ENCODE measurements at places on chromosomes 5 and 9. TPM values are rescaled to one million over a fixed set of nuclear protein-coding genes. Genes with fewer than 3 reads are reported as not detected.

- DNase-seq = no peak
Observed at GRCh38 chr5:180373454-180373853, 20.3 kb upstream of the GFPT2 start.

Gene RNF180
- 5.5 TPM for total RNA-seq

Gene LMX1B
- 5.6 TPM for total RNA-seq

DNA sequence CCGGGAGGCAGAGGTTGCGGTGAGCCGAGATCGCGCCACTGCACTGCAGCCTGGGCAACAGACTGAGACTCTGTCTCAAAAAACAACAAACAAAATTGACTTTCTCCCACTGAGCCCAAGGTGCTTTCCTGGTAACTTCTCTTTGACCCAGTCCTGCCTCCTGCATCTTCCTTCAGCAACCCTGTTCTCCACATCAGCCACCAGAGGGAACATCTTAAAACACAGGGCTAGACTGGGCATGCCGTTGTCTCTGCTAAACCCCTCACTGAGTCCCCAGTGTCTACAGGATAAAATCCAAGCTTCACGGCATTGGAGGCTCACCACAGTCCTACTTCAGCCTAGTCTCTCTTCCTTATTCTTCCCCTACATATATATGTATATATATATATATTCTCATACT, 39.8 kb upstream of the KCNMB1 start:
- DNase-seq = peak; percentile 55

GRCh38 chr9:70574151-70574837, 159.8 kb upstream of the KLF9 start:
- DNase-seq = peak; percentile 51

Gene STKLD1
- total RNA-seq = 1.4 TPM

Gene MUSK
- not detected for total RNA-seq

DNA sequence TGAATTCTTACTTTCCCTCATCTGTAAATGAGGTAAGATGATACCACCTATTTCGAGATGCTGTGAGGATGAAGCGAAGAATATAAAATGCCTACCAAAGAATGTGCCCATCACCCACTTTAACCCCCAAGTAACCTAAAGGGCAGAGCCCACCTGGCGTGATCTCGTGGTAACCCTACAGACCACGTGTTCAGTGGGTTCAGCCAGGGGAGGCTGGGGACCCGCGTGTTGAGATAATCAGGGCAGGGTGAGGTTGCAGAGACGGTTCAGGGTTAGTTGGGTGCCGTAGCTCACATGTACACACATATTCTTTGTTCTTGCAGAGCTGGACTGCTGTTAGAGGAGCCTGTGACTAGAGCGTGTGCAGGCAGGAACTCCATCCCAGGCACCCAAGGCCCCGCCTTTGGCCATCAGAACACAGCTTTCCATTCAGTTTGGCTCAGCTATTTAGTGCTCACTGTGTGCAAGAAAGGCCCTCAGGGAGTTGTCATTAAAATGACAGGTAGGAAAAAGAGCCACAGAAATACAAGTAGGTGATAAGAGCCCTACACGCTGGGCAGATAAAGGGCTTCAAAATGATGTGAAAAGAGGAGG, 56.5 kb upstream of the HAND1 start:
- DNase-seq = peak; percentile 62

Gene FRMPD1
- not detected for total RNA-seq

DNA sequence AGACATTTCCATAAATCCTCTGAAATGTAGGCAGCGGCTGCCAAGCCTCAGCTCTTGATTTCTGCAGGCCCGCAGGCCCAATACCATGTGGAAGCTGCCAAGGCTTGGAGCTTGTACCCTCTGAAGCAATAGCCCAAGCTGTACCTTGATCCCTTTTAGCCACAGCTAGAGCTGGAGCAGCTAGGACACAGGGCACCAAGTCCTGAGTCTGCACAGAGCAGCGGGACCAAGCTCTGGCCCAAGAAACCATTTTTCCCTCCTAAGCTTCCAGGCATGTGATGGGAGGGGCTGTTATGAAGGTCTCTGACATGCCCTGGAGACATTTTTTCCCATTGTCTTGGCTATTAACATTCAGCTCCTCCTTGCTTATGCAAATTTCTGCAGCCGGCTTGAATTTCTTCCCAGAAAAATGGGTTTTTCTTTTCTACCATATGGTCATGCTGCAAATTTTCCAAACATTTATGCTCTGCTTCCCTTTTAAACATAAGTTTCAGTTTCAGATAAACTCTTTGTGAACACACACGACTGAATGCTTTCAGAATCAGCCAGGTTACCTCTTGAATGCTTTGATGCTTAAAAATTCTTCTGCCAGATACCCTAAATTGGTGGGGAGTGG, 14.4 kb upstream of the ZFR start:
- DNase-seq = no peak

Gene CNTNAP3B
- total RNA-seq = 9.0 TPM

Gene PDLIM4
- total RNA-seq = 1.8 TPM

- DNase-seq = no peak
Observed at GRCh38 chr5:172860520-172861443, 26.7 kb downstream of the ERGIC1 start.

DNA sequence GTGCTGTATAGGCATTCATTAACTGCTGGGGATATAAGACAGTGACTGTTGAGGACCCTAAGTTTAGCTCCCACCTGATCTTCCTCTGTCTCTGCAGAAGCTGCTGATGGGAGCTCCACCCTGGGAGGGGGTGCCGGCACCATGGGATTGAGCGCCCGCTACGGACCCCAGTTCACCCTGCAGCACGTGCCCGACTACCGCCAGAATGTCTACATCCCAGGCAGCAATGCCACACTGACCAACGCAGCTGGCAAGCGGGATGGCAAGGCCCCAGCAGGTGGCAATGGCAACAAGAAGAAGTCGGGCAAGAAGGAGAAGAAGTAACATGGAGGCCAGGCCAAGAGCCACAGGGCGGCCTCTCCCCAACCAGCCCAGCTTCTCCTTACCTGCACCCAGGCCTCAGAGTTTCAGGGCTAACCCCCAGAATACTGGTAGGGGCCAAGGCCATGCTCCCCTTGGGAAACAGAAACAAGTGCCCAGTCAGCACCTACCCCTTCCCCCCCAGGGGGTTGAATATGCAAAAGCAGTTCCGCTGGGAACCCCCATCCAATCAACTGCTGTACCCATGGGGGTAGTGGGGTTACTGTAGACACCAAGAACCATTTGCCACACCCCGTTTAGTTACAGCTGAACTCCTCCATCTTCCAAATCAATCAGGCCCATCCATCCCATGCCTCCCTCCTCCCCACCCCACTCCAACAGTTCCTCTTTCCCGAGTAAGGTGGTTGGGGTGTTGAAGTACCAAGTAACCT, 22.1 kb downstream of the PCDHGC5 start:
- DNase-seq = no peak

GRCh38 chr9:128335161-128335560, 5.2 kb upstream of the SLC27A4 start:
- DNase-seq = no peak

DNA sequence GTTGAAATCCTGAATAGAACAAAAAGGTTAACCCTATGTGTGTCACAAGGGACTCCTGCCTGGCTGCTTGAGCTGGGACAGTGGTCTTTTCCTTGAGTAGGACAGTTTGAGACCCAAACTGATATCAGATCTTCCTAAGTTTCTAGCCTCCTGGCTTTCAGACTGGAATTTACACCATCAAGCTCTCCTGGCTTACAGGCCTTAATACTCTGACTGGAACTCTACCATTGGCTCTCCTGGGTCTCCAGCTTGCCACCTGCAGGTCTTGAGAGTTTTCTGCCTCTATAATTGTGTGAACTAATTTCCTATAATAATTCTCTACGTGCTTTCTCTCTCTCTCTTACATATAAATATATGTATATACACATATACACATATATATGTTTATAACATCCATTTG, 112.5 kb downstream of the PRR16 start:
- no peak for DNase-seq

Gene SLC24A2
- not detected for total RNA-seq

Gene ACOT12
- 8.5 TPM for total RNA-seq

Gene PNPLA7
- total RNA-seq = 0.37 TPM

- DNase-seq = peak; percentile 61
Observed at GRCh38 chr5:143648696-143649095, 163.3 kb upstream of the HMHB1 start.

DNA sequence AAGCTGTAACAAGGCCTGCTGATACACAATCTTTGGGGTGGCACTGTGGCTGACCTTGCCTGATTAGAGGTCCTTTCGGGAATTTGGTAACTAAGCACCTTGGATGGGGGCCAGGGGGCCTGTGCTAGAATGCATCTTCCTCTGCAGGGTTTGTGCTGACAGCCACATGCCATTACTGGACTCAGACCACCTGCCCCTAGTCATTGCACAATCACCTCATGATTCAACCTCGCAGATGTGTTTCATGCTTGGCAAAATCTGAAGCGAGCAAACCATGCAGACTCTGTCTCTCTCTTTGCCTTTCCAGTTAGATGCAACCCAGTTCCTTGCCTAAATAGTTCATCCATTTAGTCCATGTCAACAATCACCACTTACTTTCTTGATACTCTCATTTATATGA, 96.5 kb upstream of the ERCC6L2 start:
- DNase-seq = no peak

- DNase-seq = no peak
Observed at GRCh38 chr5:109223531-109223930, 186.2 kb downstream of the PJA2 start.

DNA sequence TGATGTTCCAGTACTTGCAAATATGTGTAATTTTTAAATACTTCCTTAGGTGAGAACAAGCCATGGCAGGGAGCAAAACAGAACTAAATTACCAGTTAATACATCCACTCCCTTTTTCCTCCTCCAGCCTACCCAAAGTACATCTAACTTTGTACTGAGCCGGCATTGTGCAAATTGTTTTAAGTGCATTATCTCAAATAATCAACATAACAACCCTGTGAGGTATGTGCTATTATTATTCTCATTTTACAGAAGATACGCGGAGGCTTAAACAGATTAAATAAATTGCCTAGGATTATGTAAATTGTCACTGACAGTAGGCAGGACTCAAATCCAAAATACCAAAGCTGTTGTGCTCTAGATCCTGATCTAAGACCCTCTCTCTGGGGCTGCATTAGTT, 55.5 kb upstream of the KLF4 start:
- no peak for DNase-seq

DNA sequence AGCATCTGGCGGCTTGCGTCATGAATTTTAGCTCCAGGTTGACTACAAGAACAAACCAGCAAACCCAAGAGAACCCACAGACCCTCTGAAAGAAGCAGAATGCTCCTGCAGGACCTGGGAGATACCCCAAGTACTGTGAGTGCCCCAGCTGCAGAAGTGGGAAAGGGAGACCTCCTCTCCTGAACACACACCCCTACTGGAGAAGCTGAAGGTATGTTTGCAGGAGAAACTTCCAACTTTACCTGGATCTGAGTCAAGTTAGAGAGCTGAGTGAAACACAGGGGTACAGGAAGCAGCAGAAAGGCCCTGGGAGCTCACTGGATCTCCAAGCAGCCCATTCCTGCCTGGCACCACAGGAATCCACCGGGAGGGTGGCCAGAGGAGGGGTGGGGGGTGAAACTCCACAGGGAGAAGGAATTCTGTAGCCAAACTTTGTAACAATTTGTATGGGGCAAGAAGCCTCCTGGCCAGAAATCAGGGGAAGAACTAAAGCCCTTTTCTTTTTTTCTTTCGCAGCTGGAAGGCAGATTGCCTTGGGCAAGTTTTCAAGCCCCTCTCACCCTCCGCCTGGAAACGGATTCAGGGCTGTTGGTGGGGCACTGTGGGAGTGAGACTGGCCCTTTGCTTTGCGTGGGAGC, 576.2 kb downstream of the BNC2 start:
- no peak for DNase-seq

- peak; percentile 67 for DNase-seq
Observed at GRCh38 chr5:14628346-14628745, 36.2 kb upstream of the OTULIN start.

DNA sequence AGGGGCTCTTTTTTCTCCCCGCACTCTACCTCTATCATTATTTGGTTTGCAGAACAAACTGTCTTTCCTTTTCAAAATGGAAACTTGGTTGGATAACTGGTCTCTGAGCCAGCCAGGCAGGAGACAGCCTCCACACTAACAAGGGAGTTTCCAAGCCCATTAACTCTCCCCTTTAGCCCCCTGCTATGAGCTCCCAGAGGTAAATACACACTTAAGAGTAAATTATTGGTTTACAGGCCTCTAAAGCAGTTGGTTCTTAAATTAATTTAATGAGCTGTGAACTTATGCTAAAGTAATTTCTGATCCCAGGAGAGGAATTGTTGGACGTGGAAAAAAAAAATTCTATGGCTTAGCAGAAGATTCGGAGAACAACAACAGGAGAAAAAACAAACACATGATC, 30.3 kb downstream of the EPB41L4A start:
- DNase-seq = no peak

- no peak for DNase-seq
Observed at GRCh38 chr5:108639366-108639765, 108.3 kb upstream of the FER start.

DNA sequence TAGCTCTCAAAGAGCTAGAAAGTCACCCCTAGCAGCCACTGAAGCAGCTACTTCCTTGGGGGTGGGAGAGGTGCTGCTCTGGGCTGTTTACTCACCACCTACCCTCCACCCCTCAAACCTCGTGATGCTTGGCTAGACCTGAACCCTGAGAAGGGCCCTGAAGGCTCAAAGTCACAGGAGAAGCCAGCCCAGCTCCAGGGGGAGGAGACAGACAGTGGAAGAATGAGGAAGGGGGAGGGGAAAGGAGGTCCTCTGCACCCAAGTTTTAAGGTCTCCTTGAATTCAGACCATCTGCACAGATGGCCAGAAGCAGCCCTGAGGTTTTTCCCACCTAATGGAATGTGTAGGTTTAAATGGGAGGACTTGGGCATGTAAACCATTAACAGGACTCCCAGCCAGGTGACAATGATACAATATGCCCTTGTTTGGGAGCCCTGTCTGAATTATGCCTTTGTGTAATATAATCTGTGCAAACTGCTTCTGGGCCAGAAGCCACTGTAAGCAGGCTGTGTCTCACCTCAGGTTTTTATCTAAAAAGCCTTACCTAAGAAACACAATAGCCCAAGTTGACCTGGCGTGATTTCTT, 180.5 kb downstream of the PIK3R1 start:
- DNase-seq = peak; percentile 15

- no peak for DNase-seq
Observed at GRCh38 chr9:19122490-19123042, 4.7 kb downstream of the PLIN2 start.

Gene IFNA21
- total RNA-seq = not detected

Gene SMIM33
- not detected for total RNA-seq

DNA sequence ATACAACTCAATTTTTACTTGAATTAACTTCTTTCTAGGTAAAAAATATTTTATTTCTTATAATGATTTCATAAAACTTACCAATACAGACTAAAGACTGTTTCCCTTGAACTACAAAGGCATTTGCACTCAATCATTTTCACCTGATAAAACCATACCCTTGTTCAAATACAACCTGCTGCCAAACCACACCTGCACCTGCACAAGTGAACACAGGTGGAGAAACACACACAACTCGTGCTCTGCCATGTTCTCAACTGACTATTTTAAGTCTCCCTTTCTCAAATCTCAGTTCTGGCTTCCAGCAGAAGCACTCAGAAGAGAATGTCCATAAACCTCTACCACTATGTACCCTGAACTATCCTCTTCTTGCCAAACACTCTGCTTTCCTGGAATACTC, 1892.1 kb downstream of the MAT2B start:
- DNase-seq = no peak

GRCh38 chr5:81766611-81767010, 15.7 kb upstream of the SSBP2 start:
- DNase-seq = no peak

GRCh38 chr5:142811866-142812557, 41.8 kb downstream of the ARHGAP26 start:
- DNase-seq = no peak

GRCh38 chr9:69276775-69277174, 48.2 kb upstream of the ENTREP1 start:
- no peak for DNase-seq

GRCh38 chr9:132722564-132723065, 52.4 kb downstream of the GTF3C4 start:
- DNase-seq = no peak

Gene INSL6
- not detected for total RNA-seq

Measured in SK-MEL-5 (cell line).